ENCODE measurements at places on chromosomes 16 and 17. TPM values are rescaled to one million over a fixed set of nuclear protein-coding genes. Genes with fewer than 3 reads are reported as not detected.

ZFP3 gene
- 1.5 TPM for polyA plus RNA-seq

KLHL36 gene
- polyA plus RNA-seq, result 14.5 TPM

RUNDC3A gene
- 0.99 TPM for polyA plus RNA-seq

OTOP3 gene
- polyA plus RNA-seq, result not detected

WFIKKN1 gene
- 79.6 TPM for polyA plus RNA-seq

RHOT1 gene
- polyA plus RNA-seq, result 62.0 TPM

PMFBP1 gene
- polyA plus RNA-seq, result 1.7 TPM

HBQ1 gene
- polyA plus RNA-seq, result 4.0 TPM

CDRT15 gene
- polyA plus RNA-seq, result 0.42 TPM

CDH13 gene
- polyA plus RNA-seq, result 6.1 TPM

ZNF768 gene
- 19.4 TPM for polyA plus RNA-seq

KRTAP4-9 gene
- polyA plus RNA-seq, result not detected

C16orf92 gene
- not detected for polyA plus RNA-seq

PRR29 gene
- polyA plus RNA-seq, result 1.7 TPM

CCDC200 gene
- 6.1 TPM for polyA plus RNA-seq

RND2 gene
- polyA plus RNA-seq, result 23.1 TPM

PABPN1L gene
- not detected for polyA plus RNA-seq

ACE gene
- polyA plus RNA-seq, result 1.8 TPM

TEKT5 gene
- 0.48 TPM for polyA plus RNA-seq

GRB7 gene
- 5.6 TPM for polyA plus RNA-seq

MPP3 gene
- polyA plus RNA-seq, result 14.6 TPM

TSNAXIP1 gene
- 3.0 TPM for polyA plus RNA-seq

PRSS36 gene
- 1.8 TPM for polyA plus RNA-seq

EPOP gene
- polyA plus RNA-seq, result 2.0 TPM

TOX3 gene
- polyA plus RNA-seq, result 0.22 TPM

BEAN1 gene
- 2.9 TPM for polyA plus RNA-seq

SPEM2 gene
- polyA plus RNA-seq, result not detected

ST6GALNAC1 gene
- polyA plus RNA-seq, result not detected

PSMD3 gene
- polyA plus RNA-seq, result 139 TPM

RHBDL3 gene
- polyA plus RNA-seq, result not detected

CNTNAP4 gene
- polyA plus RNA-seq, result not detected

PRRT2 gene
- polyA plus RNA-seq, result 19.8 TPM

C1QL1 gene
- polyA plus RNA-seq, result 38.6 TPM

KRT23 gene
- not detected for polyA plus RNA-seq

CSH2 gene
- polyA plus RNA-seq, result not detected

RASD1 gene
- 24.3 TPM for polyA plus RNA-seq

HOXB1 gene
- 12.4 TPM for polyA plus RNA-seq

GNGT2 gene
- not detected for polyA plus RNA-seq

CHST5 gene
- 0.05 TPM for polyA plus RNA-seq

ARL5C gene
- polyA plus RNA-seq, result not detected

GALR2 gene
- polyA plus RNA-seq, result 0.55 TPM

KRTAP9-8 gene
- polyA plus RNA-seq, result not detected

Measured in cardiac muscle cell (in vitro differentiated cells and primary cell).